Left colon (tissue), 2 donors: ENCODE measurements at places on chromosomes 6 and 20.
A peak's percentile ranks its signal among the peaks of the same experiment; 100 is the strongest.

DNA sequence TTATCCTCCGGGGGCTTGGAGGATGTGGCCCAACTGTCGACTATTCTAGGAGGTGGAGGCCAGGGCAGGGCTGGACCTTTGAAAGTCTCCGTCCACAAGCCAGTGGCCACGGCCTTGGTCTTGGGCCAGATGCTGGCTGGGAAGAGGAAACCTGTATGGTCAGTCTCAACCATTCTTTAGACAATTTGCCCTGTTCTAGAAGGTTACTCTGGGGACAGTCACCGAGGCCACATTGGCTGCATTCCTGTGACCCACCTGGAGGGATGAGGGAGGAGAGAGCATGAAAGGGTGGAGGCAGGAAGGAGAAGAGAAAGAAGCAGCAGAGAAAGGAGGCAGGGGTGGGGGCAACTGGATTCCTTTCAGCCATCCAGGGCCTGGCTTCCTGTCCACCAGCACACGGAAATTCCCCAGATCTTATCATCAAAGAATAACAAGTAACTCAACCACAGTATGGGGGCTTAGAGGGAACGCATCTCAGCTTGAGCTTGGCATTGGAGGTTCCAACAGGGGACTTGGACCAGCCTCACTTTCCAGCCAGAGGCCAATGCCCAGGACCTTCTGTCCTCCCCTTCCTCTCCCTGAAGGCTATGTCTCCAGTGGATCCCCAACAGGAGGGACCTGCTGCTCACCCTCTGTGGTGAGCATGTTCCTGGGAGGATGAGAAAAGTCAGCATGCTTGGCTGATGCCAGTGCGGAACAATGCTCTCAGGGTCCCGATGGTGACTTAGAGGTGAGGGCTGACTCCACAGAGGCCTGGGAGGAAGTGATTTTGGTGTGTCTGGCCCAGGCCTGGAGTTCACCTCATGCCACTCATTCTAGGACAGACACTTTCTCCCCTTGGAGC lies 30.4 kb downstream of the TGM2 start:
- no peak for DNase-seq

DNA sequence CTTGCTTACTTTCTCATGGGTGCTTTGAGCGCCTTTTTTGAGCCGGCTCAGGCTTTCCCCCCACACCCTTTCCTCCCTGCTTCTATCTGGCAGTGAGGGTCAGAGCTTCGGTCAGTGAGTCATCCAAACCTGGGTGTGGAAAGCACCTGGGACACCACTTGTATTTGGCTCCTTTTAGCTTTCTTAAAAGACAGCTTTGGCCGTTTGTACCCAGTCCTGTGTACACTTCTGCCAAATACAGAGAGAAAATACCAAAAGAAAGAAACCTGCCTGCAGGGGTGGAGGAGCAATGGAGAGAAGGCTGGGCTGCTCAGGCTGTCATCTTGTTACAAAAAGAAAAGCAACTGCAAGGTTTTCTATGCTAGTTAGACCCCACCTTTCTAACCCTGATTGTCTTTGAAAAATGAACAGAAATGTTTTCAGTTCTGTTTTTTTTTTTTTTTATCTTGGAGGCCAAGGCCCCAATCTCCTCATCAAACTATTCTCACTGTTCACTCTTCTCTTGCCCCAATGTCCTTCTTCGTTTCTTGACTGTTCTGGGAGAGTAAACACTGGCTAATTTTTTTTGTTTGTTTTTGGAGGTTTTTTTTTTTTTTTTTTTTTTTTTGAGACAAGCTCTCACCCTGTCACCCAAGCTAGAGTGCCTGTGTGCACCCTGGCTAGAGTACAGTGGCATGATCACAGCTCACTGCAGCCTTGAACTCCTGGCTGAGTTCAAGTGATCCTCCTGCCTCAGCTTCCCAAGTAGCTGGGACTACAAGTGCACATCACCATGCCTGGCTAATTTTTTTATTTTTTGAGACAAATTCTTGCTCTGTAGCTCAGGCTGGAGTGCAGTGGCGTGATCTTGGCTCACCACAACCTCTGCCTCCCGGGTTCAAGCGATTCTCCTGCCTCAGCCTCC lies 76.4 kb downstream of the SSR1 start:
- DNase-seq: peak; percentile 49

- DNase-seq: no peak
Observed at GRCh38 chr20:58103961-58104360, 124.5 kb downstream of the ANKRD60 start.

DNA sequence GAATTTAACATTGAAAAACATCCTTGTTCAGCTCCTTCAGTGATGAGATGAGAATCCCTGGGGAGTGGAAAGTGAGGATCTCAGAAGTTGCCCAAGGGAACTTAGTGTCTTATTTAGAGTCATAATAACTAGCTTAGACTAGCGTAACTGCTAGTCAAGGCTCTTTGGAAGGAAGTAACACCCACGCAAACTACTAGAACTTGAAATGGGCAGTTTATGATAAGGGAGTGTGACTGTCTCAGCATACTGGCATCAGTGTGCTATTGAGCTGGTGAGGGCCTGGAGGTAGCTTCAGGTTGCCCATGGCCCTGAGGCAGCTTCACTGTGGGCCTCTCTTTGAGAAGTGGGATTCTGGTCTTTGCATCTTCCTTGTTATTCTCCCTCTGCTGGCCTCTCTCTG lies 40.1 kb downstream of the SLX4IP start:
- no peak for DNase-seq

DNA sequence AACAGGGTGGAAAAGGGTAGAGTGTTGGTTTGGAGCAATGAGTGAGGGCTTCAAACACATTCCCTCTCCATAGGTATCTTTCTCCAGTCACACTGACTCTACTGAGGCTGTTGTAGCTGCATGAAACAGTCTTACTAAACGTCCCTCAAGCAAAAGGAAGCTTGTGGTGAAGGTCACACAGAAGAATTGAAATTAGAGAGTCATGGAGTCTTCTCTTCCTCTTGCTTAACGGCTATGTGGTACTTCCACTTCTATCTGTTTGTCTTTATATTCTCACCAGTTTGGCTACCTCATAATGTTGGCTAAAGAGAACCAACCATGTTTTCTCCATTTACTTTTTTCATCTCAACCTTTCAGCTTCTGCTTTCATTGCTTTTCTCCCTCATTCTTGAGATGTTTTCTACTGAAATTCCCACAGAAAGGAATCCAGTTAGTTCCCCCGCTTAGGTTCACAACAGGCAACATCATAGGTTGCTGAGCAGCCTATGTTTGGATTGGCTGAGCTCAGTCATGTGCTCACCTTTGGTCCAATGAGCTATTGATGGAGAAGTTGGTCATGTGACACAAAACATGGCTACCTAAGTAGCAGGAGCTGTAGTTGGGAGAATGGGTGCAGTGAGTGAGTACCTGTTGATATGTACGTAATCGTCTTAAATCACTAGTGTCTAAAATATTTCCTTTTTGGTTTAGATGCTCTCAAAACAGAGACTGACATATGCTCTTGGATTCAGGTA lies 99.8 kb downstream of the SNAP25 start:
- DNase-seq: no peak
